ENCODE measurements at places on chromosomes 7 and 10.
A peak's percentile ranks its signal among the peaks of the same experiment; 100 is the strongest.

- DNase-seq = no peak
These were observed 230.2 kb downstream of the THSD7A start for GRCh38 chr7:11601761-11602160.

DNA sequence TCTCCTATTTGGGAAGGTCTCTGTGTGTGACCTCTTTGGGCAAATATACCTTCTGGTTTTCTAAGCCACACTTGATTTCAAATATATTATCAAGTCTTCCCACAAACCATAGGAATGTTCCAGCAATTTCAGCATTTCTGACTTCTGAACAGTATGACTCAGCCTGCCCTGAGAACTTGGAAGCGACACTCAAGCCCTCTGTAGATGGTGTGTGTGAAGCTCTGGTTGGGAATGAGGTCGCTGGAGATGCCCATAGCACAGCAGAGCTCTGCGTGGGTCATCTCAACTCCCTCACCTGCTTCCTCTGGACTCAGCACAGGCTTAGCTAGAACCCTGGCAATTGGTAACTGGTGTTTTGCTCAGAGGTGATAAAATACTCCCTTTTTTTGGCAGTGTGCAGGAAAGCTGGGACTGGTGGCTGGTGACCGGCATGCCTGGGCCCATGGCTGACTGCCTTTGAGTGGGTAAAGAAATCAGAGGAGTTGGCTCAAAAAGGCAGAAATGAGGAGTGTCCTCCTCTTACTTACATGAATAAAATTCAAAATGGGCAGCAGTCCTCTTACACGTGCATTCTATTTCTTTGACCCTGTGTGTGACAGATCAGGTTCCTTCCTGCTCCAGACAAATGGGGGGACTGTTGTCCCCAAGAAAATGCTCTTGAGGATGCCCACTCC is 87.5 kb upstream of the NRP1 start:
- no peak for DNase-seq

- no peak for DNase-seq
These were observed 518.8 kb downstream of the PTPRN2 start for GRCh38 chr7:158068853-158069252.

- no peak for DNase-seq
These were observed 6.2 kb downstream of the PRKG1 start for GRCh38 chr10:51080311-51081006.

DNA sequence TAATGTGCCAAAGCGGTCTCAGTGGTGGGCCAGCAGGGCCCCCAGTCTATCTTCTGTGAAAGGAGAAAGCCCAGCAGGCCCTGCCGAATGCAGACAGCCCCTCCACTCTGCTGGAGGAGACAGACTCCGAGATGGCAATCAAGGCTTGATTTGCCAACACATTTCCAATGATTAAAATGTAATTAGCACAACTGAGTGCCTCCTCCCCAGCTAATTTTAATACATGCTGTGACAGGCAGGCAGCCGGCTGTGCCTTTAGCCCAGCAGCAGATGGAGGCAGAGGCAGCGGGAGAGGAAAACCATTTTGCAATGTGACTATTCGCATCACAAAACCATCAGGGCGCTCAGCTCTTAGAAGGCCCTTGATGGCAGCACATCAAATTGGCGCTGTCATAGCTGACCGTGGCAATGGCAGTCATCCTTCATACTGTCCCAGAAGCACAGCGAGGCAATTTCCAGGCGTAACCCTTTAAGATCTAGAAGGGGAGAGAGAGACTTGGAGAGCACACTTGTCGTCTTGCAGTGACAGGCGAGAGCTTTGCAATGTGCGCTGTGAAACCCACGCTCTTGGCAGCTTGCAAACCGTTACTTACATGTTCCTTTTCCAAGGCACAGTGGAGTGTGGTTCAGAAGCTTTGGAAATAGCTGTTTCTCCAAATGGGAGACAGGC is 714.8 kb upstream of the GALNT17 start:
- DNase-seq = peak; percentile 71

Measured in NCI-H2171 (cell line).